Sigmoid colon (tissue), 7 donors: ENCODE measurements at places on chromosomes 11 and 22.

- DNase-seq: no peak
Observed at GRCh38 chr11:88181776-88182175, 6.5 kb upstream of the RAB38 start.

DNA sequence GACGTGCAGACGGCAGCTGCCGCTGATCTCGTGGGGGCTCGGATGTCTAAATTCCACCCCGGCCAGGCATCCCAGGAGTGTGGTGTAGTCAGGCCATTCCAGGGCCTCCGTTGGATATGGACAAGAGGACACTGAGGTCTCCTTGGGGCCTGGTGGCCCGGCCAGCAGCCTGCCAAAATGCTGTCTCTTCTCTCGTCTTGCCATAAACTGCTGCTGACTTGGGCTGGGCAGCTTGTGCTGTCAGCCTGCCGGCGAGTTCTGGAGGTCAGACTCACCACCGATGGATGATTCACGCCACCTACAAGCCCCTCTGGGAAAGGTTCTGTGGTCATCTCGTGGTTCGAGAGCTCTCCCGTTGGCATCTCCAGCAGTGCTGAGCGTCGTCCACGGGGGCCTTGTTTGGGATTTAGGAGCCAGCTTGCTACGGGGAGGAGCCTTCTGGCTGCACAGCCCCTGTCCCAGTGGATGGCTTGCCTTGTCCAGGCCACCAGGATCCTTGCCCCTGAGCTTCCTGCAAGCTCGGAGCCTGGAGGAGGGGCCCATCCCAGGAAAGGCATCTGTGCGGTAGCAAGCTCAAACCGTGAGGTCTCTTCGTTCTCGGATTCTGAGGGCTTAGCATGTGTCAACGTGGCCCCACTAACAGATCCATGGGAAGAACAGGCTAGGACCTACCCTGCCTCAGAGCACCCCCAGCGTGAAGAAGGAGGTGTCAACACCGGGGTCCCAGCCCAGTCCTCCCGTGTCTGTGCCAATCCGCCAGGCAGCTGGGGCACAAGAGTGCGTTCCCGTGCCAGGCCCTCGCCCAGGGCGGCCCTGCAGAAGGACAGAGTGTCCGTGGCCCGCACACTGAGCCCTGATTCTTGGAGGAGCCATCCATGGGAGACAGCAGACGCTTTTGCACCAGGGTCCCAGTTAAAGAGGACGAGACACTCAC is 1114.1 kb downstream of the BRD1 start:
- peak; percentile 58 for DNase-seq

GRCh38 chr11:1387961-1388762 is 1.6 kb upstream of the BRSK2 start:
- DNase-seq: no peak

DNA sequence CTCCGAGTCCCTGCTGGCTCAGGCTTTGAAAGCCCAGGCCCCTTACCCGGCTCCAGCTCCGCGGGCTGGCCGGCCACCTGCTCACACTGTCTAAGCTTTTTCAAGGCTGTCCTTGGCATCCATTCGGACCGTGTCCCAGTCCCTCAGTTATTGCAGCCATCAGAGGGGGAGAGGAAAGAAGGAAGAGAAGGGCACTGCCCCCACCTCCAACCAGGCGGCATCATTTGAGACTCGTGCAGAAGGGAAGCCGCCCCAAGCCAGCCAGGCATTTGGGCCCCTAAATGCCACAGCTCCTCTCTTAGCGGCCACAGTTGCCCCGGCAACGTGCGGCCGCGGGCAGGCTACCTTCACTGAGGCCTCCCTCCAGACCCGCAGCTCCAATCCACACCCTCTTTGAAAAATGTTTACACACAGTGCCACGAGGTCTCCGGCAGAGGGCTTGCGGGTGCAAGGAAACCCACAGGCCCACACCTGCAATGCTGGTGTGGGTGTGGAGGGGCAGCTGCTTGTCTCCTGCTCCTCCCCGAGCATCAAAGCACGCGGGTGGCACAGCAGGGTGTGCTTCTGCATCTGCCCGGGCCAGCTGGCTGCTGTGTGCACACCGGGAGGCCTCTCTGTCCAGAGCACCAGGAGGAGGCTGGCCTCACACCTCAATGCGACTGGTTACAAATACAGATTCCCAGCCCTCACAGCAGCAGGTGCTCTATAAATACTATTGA is 124.4 kb downstream of the CTTN start:
- DNase-seq: no peak

DNA sequence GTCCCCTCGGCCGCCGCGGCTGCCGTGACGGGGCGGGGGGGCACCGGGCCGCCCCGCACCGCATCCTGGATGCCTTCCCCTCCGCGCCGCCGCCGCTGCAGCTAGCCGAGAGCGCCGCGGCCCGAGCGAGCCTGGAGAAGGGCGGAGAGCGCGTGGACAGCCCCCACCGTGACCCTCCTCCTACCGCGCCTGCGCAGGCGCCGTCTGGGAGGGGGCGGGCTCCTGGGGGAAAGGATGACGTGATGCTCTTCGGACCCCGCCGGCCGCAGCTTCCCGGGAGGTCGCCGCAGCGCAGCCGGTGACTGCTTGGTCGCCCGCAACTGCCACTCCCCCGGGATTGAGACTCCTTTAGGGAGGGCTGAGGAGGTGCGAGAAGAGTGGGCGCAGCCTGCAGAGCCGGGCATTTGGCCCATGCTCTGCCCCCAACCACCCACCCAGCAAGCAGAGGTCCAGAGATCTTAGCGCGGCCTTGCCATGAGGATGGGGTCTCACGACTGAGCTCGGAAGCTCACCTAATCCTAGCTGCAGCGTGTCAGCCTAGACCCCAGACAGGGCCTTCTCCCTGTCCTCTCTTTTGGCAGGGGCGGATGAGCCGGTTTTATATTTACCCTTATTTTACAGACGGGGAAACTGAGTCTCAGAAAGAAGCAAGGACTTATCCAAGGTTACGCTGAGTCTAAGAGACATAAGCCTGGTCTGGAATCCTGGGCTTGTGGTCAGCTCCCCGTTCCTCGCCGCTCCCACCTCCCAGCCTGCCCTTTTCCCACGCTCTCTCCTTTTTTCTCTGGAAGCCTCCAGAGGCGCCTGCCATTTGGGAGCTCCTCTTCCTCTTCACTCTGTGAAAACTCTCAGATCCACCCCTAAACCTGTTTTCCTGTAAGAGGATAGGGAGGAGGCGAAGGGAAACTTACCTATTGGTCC is at the start of gene DENND5A:
DENND5A (minus strand) TSS at position 140 of the 921 bp plus-strand sequence. CDS start 281 bp downstream, outside the sequence.
- DNase-seq: peak; percentile 94
